ENCODE measurements at places on chromosomes 3 and 15. TPM values are rescaled to one million over a fixed set of nuclear protein-coding genes. Genes with fewer than 3 reads are reported as not detected.

GRCh38 chr3:38131621-38132369 is 5.1 kb downstream of the ACAA1 start:
- DNase-seq, result no peak
- H3K27ac ChIP-seq, result no peak overlapping the region
- H3K27me3 ChIP-seq, result no peaks in the 10 kb centered on the region
- peaks cover 24% of the 10 kb centered on the region for H3K4me1 ChIP-seq
- H3K4me3 ChIP-seq, result no peak overlapping the region

DNA sequence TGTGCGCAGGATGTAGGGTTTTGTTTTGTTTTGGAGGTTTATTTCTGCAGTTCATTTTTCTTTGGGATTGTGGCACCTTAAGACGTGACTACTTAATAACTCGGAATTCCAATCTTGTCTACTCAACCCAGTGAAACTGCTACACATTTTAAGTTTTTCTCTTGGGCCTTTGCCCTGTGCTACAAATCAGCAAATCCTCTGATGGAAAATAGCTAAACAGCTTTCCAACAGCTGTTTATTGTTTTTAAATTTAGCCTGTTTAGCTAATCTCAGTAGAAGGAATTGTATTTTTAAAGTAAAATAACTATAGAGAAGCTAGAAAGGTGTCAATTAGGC is 48.4 kb downstream of the OPA1 start:
- no peak overlapping the region for H3K27ac ChIP-seq
- H3K4me3 ChIP-seq, result no peak overlapping the region
- H3K27me3 ChIP-seq, result no peaks in the 10 kb centered on the region
- H3K4me1 ChIP-seq, result no peaks in the 10 kb centered on the region

- peaks cover 3% of the 10 kb centered on the region for H3K27me3 ChIP-seq
- H3K36me3 ChIP-seq, result no peaks in the 10 kb centered on the region
- DNase-seq, result no peak
- H3K4me3 ChIP-seq, result no peak overlapping the region
Observed at GRCh38 chr3:144058713-144059112, 87.1 kb downstream of the DIPK2A start.

- H3K27me3 ChIP-seq, result peaks cover 21% of the 10 kb centered on the region
- no peaks in the 10 kb centered on the region for H3K36me3 ChIP-seq
Observed at GRCh38 chr15:73005446-73005845, 46.8 kb upstream of the NEO1 start.

- no peak overlapping the region for H3K4me3 ChIP-seq
- no peak for DNase-seq
- peaks cover 11% of the 10 kb centered on the region for H3K4me1 ChIP-seq
- H3K36me3 ChIP-seq, result no peaks in the 10 kb centered on the region
- H3K27me3 ChIP-seq, result peaks cover under 1% of the 10 kb centered on the region
Observed at GRCh38 chr3:184658223-184658928, 53.5 kb downstream of the MAGEF1 start.

GRCh38 chr3:64687781-64688604 is at the start of gene ADAMTS9:
Gene ADAMTS9, minus strand, starts transcription at chr3:64688000. Its CDS starts 343 bp downstream, at chr3:64687657.
- no peak within 1 kb of the TSS for H3K4me3 ChIP-seq
- DNase-seq, result no peak
- H3K4me1 ChIP-seq, result no peaks in the 10 kb centered on the region
- no peak within 1 kb of the TSS for H3K27ac ChIP-seq
- no peaks in the 10 kb centered on the region for H3K36me3 ChIP-seq

- H3K36me3 ChIP-seq, result no peaks in the 10 kb centered on the region
- no peak overlapping the region for H3K27ac ChIP-seq
- H3K27me3 ChIP-seq, result no peaks in the 10 kb centered on the region
- no peak for DNase-seq
Observed at GRCh38 chr3:176120507-176120906, 1076.8 kb downstream of the TBL1XR1 start.

- peaks cover 22% of the 10 kb centered on the region for H3K27me3 ChIP-seq
- no peaks in the 10 kb centered on the region for H3K4me1 ChIP-seq
- H3K4me3 ChIP-seq, result no peak overlapping the region
- no peaks in the 10 kb centered on the region for H3K36me3 ChIP-seq
Observed at GRCh38 chr15:88730751-88731150, 72.5 kb upstream of the ACAN start.

GRCh38 chr15:88060383-88060782 is 196.2 kb downstream of the NTRK3 start:
- no peaks in the 10 kb centered on the region for H3K4me1 ChIP-seq
- no peak overlapping the region for H3K4me3 ChIP-seq
- DNase-seq, result no peak
- no peaks in the 10 kb centered on the region for H3K36me3 ChIP-seq

GRCh38 chr15:60518511-60518910 is 39.6 kb upstream of the ICE2 start:
- H3K36me3 ChIP-seq, result peaks cover 23% of the 10 kb centered on the region
- DNase-seq, result no peak
- H3K27ac ChIP-seq, result no peak overlapping the region
- H3K4me3 ChIP-seq, result no peak overlapping the region

- H3K4me3 ChIP-seq, result no peak overlapping the region
- H3K27me3 ChIP-seq, result peaks cover 8% of the 10 kb centered on the region
- no peaks in the 10 kb centered on the region for H3K4me1 ChIP-seq
- H3K36me3 ChIP-seq, result no peaks in the 10 kb centered on the region
- no peak for DNase-seq
Observed at GRCh38 chr15:62976301-62976881, 66.2 kb upstream of the TPM1 start.

DNA sequence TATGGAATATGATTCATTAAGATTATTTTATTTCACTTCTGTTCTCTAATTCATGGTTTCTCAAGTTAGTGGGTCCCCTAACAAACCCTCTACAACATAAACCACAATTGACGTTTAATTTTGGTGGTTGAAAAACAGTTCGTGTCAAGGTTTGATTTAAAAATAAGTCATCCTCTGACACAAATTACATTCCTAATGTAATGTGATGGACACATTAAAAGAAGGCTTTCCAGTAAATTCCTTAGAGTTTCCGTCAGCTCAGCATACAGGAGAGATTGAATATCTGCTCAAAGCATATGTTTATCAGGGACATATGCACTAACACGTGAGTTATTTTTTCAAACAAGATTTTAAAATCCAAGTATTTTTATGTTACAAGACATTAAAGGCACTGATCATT is 626.5 kb upstream of the ADAMTS9 start:
- H3K4me1 ChIP-seq, result no peaks in the 10 kb centered on the region
- no peak for DNase-seq
- H3K27me3 ChIP-seq, result no peaks in the 10 kb centered on the region
- no peak overlapping the region for H3K4me3 ChIP-seq

DNA sequence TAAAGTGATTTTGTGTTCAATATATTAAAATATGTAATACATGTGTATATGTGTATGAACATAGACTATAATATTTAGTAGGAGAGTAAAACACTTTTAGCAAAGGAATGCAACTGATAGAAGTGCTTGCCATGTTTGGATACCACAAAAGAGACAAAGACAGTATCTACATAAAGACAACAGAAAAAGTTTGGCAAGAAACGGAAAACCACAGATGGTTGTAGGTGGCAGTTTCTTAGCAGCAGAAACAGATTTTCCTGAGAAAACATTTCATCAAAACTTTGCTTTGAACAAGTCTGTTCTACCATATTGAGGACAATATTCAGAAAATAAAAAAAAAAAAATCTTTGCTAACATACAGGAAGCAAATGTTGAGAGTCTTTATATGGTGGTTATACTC is 1560.4 kb upstream of the GBE1 start:
- no peak overlapping the region for H3K27ac ChIP-seq
- H3K4me1 ChIP-seq, result no peaks in the 10 kb centered on the region
- H3K27me3 ChIP-seq, result no peaks in the 10 kb centered on the region
- no peak for DNase-seq
- H3K4me3 ChIP-seq, result no peak overlapping the region

GRCh38 chr15:68184616-68185480 is 20.3 kb downstream of the CALML4 start:
- no peak overlapping the region for H3K4me3 ChIP-seq
- no peak overlapping the region for H3K27ac ChIP-seq
- H3K36me3 ChIP-seq, result peaks cover 72% of the 10 kb centered on the region
- DNase-seq, result no peak
- no peaks in the 10 kb centered on the region for H3K27me3 ChIP-seq
- peaks cover 7% of the 10 kb centered on the region for H3K4me1 ChIP-seq

DNA sequence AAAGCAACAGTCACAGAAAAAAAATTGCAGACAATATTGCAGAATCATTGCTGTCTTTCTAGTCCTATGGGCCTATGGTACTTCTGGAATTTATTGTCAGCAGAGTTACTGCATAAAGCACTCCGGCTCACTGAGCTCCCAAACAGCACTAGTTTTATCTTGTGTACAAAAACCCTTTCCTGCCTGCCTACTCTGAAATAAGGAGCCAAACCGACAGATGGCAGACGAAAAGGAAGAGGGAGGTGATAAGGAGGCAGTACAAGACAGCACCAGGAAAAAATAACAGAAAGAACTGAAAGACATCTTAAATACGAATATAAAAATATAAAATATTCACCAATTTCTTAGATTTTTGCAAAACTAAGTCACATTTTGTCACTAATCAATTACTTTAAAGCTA is 15.6 kb downstream of the HERC1 start:
- no peak overlapping the region for H3K4me3 ChIP-seq
- H3K36me3 ChIP-seq, result peaks cover 4% of the 10 kb centered on the region
- no peak for DNase-seq
- H3K4me1 ChIP-seq, result peaks cover 47% of the 10 kb centered on the region
- no peak overlapping the region for H3K27ac ChIP-seq

- H3K27me3 ChIP-seq, result no peaks in the 10 kb centered on the region
- no peak overlapping the region for H3K27ac ChIP-seq
- H3K4me1 ChIP-seq, result no peaks in the 10 kb centered on the region
- no peaks in the 10 kb centered on the region for H3K36me3 ChIP-seq
- H3K4me3 ChIP-seq, result no peak overlapping the region
Observed at GRCh38 chr3:78911394-78911793, 856.4 kb downstream of the ROBO1 start.

RUVBL1 gene
- 112 TPM for total RNA-seq

TGM5 gene
- 0.21 TPM for total RNA-seq

SAMMSON gene
- total RNA-seq, result not detected

CHL1 gene
- total RNA-seq, result not detected

PEX5L gene
- total RNA-seq, result 0.25 TPM
